Activated T-cell treated with anti-CD3 and anti-CD28 coated beads, Interleukin-2, amount 50 U/mL, for 48 hours (primary cell): ENCODE measurements at places on chromosomes 2 and 18.

GRCh38 chr18:55775972-55776371 lies 188.0 kb upstream of the TCF4 start:
- no peak for DNase-seq

DNA sequence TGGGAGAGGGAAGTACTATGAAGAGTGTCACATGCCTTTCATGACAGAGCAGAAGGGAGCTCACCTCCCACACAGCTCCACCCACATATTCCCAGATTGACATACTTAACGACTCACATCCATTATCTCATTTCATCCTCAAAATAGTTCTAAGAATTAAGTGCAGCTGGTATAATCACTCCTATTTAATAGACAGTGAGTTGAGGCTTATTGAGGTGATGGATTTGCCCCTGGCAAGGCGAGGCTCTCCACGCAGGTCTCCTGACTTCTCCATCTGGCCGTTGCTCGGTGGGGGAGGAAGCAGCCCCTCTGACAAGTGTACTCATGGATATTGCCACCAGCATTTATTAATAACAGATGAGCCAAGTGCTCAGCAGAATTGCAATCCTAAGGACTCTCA lies 81.4 kb downstream of the TGOLN2 start:
- no peak for DNase-seq

DNA sequence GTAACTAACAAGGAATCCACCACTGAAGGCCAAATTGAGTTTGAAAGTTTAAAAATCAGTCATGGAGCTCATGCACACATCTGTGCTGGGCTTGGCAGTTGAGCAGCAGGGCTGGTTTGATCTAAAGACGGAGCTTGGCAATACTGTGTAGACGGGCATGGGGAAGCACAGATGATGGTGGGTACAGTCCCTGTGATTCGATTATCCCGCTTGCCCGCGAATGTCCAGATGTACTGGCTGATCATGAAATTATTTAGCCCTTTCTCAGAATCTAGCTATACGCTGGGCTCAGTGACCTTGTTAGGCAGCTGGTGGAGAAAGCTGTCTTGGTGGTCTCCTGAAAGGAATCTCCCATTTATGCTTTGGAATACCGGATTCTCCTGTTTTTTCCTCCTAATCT lies 74.8 kb upstream of the SOX11 start:
- no peak for DNase-seq

- no peak for DNase-seq
These were observed 45.1 kb downstream of the RPL31 start for GRCh38 chr2:101047075-101047766.

GRCh38 chr2:168431301-168432024 lies 24.6 kb upstream of the CERS6 start:
- no peak for DNase-seq

DNA sequence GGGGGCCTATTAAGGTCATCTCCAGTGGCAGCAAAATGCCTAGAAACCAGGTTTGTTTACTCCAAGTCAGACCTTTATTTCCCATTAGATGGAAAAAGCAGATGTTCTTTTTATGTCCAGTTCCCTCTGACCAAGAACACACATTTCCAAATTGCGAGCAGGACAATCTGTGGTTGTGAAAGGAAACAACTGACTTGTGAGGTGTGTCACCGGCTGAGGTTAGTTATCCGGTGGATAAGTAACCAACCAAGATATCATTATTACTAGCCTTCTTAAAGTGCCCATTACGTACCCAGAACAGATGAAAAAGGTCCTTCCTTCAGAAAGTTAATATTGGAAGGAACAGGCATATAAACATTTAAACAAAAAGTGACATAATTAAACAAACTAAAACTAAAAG lies 112.9 kb downstream of the THADA start:
- DNase-seq: no peak

GRCh38 chr2:165056564-165056963 lies 101.2 kb upstream of the SLC38A11 start:
- no peak for DNase-seq

- no peak for DNase-seq
These were observed 4.2 kb downstream of the CIB4 start for GRCh38 chr2:26636935-26637334.

GRCh38 chr2:203737360-203737759 lies 30.9 kb downstream of the CD28 start:
- no peak for DNase-seq

DNA sequence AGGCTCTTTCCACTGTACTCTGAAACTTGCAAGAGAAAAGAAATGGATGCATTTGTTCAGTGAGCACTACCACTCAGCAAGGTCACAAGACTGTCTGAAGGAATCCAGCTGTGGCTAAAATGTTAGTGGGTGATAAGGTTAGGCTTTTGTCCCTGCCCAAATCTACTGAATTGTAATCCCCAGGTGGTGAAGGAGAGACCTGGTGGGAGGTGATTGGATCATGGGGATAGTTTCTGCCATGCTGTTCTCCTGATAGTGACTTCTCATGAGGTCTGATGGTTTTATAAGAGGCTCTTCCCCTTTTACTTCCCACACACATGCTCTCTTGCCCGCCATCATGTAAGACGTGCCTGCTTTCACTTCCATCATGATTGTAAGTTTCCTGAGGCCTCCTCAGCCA lies 68.2 kb downstream of the ZNF385B start:
- no peak for DNase-seq

GRCh38 chr18:22471546-22472131 lies 53.9 kb upstream of the CTAGE1 start:
- DNase-seq: no peak

GRCh38 chr2:2875831-2876230 lies 501.8 kb downstream of the EIPR1 start:
- DNase-seq: no peak

DNA sequence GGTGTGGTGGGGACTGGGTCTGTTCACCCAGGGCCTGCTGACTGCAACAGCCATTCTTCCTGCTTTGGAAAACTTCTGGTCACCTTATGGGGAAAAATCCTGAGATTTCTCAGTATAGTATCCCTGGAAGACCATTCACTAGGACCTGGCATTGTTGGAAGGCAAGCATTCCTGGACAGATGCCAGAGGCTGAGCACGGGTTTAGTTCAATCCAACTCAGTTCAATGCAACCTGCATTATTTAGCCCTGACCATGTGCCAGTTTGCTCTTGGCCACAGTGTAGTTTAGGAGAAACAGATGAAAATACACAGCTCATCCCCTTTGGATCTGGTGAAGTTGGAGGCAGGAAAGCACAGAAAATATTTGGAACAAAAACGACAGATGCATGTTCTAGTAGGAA lies 95.9 kb downstream of the LPIN1 start:
- no peak for DNase-seq

DNA sequence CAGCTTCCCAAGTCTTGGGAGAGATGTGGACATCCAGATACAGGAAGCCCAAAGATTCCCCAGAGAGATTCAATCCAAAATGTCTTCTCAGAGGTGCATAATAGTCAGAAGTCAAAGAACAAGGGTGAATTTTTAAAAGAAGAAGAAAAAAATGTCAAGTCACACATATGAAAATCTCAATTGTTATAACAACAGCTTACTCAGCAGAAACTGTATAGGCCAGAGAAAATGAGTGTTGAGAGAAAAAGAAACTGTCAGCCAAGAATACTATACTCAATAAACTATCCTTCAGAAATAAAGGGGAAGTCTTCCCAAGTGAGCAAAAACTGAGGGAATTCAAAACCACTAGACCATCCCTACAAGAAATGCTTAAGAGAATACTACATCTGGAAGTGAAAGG lies 612.9 kb upstream of the POU3F3 start:
- DNase-seq: no peak

DNA sequence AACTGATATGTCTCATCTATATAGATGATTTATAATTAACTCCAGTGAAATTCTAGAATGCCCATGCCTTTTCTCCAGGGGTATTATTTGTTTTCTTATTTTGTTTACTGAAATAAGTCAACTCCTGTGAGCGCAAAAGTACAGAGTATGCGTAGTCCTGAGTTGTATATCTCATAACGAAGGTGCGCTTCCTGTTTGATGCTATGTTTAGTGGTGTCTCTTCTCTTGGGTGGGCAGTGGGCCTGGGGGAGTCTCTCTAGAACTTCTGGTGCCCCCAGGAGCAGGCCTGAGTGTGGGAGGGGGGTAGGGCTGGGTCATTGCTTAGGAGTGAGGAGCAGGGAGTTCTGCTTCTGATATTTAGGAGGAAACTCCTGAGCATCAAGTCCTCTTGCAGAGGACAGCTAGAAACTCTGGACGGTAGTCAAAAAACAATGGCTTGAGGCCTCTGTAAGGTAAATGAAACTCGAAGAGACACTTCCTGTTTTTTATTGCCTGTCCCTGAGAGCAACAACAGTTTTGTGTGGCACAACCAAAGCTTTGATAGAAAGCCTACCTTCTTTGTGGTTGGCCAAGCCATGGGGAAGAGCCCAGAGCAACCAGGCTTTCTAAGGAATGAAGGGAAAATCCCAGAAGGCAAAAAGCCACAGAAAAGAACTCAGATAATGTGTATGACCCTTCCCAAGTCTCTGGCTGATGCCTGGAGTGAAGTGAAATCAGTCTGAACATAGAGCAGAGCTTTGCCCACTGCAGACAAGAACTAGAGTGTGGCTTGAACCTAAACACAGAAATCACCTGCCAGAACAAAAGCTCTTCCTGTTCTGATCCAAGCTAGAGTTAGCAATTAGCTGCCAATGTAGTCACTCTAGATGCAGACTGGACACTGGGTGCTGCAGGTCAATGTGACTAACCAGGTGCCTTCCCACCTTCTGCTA lies 8.5 kb upstream of the SP140L start:
- no peak for DNase-seq

GRCh38 chr2:237592425-237592980 lies 2.0 kb upstream of the RAB17 start:
- DNase-seq: no peak

DNA sequence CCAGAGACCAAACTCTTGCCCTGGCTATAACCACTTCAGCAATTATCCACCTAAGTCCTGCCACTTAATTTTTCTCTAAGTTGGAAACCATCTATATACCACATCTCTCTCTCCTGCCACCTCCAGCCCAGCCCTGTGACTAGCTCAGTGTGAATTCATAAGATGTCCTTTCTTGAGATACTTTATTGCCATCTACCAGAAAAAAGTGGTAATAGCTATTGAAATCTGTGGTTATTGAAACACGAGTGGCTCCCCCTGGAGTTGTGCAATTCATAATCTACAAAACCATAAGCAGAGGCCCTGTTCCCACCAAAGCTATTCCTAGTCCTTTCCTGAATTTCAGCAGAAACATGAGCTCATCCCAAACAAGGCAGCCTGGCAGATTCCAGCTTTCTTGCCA lies 324.0 kb downstream of the TXNL1 start:
- no peak for DNase-seq

GRCh38 chr2:98029718-98030222 lies 34.0 kb upstream of the TMEM131 start:
- no peak for DNase-seq

DNA sequence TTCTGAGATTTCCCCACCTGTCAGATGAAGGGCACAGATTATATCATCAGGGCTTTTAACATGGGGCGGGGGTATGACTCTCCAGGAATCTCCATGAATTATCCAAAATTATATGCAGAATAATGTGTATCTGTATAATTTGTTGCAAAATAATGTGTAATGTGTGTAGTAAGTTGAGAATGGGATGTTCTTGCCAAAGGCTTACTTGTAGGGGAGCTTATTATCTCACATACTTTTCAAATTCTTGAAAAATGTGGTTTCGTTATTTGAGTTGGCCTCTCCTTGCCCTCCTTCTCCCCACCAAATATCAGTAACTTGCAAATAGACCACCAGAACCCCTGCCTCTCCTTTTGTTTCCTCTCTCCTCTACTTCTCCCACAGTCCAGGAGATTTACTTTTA lies 35.6 kb downstream of the UBR3 start:
- no peak for DNase-seq

- no peak for DNase-seq
These were observed 56.6 kb upstream of the MAP2 start for GRCh38 chr2:209367075-209367747.

DNA sequence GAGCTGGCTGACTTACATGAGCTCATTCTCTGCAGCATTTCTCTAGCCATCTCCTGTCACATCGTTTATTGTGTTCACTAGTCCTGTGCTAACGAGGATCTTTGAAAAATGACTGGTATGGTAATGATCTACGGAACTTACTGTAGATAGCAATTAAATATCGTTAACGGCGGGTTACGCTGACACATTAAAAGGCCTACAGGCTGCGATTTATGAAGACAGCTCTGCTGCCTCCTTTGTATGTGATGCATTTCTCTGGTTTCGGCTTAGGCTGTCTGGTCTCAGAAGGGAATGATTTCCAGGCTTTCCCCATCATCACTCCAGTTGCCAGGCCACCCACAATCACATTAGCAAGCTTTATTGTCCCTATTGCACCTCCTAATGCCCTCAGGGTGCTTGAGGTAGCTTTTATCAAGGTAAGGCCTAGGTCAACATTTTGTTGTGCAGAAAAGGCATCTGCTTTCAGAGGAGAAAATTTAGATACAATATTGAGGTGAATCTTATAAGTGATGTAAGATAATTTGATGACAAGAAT lies 284.4 kb downstream of the SOX11 start:
- DNase-seq: no peak

DNA sequence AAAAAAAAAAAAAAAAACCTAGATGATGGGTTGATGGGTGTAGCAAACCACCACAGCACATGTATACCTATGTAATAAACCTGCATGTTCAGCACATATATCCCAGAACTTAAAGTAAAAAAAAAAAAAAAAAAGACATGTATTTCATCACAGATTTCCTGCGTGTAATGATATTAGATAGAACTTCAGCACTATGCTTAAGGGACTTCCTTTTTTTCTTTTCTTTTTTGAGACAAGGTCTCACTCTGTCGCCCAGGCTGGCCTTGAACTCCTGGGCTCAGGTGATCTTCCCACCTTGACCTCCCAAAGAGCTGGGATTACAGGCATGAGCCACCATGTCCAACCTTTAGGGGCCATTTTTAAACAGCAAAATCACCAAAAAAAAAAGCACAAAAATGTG lies 42.0 kb downstream of the NEURL3 start:
- no peak for DNase-seq

DNA sequence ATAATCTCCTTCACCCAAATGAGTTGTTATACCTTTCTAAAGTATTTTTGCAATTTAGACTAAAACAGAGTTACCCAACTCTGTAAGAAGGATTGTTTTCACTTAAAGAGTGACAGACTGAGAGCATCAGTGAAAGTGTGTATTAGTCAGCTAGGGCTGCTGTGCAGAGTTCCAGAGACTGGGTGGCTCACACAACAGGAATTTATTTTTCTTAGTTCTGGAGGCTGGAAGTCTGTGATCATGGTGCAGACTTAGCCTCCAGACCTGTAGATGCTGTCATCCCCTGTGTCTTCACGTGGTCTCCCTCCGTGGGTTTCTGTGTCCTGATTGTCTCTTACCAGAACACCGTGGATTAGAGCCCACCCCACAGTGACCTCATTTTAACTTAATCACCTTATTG lies 40.0 kb downstream of the BCL2L11 start:
- DNase-seq: no peak

GRCh38 chr2:181143790-181144300 lies 163.4 kb downstream of the UBE2E3 start:
- DNase-seq: no peak
